ENCODE measurements at places on chromosomes 16 and 17. TPM values are rescaled to one million over a fixed set of nuclear protein-coding genes. Genes with fewer than 3 reads are reported as not detected.

GRCh38 chr17:57776366-57776765, 31.3 kb upstream of the CCDC182 start:
- DNase-seq, result no peak

- H3K4me1 ChIP-seq, result peaks cover 7% of the 10 kb centered on the region
- H3K27me3 ChIP-seq, result no peaks in the 10 kb centered on the region
- DNase-seq, result no peak
- H3K4me3 ChIP-seq, result no peak overlapping the region
Measured at GRCh38 chr17:42657824-42658588, 1.1 kb upstream of the TUBG2 start.

The TNFRSF13B gene
- total RNA-seq, result not detected

DNA sequence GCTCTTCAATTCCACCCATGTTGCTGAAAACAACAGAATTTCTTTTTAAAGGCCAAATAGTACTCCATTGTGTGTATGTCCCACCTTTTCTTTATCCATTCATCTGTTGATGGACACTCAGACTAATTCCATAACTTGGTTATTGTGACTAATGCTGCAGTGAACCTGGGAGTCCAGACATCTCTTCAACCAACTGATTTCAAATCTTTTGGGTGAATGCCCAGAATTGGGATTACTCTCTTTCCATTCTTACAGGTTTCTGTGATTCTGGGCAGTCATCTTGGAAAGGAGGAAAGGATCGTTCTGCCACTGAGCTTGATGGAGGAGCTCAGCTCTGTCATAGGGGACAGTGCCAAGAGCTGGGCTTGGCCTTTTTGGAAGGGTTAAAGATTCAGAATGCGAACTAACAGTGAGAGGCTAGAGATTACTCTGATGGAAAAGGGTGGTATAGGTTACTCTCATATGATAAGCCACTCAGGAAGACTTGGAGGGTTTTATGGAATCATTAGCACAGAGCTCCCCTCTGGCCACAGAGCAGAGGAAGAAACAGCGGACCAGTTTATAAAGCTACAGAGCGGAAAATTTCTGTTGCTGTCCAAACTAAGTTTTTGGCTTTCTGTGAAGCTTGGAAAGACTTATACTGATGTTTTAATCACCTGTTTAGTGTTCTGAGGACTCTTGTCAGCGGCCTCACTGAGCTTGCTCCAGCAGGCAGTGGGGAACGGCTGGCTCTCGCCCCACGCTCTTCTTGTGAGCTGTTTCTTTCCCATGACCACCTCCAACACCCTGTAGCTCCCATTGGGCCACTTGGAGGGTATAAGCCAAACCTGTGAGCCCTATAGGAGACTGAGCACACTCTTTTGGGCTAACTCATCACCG, 48.3 kb downstream of the HIC1 start:
- no peak overlapping the region for H3K4me3 ChIP-seq
- no peaks in the 10 kb centered on the region for H3K36me3 ChIP-seq
- H3K27ac ChIP-seq, result no peak overlapping the region
- DNase-seq, result no peak

GRCh38 chr17:63515426-63515825, 7.7 kb upstream of the KCNH6 start:
- H3K36me3 ChIP-seq, result no peaks in the 10 kb centered on the region
- H3K27ac ChIP-seq, result no peak overlapping the region

- no peak overlapping the region for H3K27ac ChIP-seq
- H3K4me1 ChIP-seq, result peaks cover 2% of the 10 kb centered on the region
- H3K4me3 ChIP-seq, result no peak overlapping the region
- no peaks in the 10 kb centered on the region for H3K27me3 ChIP-seq
- DNase-seq, result no peak
Measured at GRCh38 chr16:72198771-72199201, 26.8 kb upstream of the PMFBP1 start.

DNA sequence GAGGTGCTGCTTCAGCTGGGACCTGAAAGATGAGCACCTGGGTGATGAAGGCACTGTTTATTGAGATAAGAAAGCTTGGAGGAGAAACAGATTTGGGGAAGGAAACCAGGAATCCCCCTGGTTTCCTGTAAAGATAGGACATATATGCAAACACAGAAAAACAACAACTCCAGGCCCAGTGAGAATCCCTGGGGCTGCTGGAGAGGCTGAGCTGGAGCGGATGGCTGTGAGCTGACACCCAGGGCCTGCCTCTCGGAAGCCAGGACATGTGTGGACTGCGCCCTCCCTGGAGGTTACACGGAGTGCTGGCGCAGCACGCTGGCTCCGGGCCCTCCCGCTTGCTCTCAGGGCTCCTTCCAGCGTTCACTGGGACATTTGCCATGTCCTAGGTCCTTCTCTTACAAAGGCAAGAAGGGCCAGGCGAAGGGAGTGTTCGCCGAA, 57.5 kb downstream of the CYB5B start:
- no peaks in the 10 kb centered on the region for H3K36me3 ChIP-seq
- H3K27me3 ChIP-seq, result no peaks in the 10 kb centered on the region
- H3K4me3 ChIP-seq, result no peak overlapping the region
- H3K27ac ChIP-seq, result no peak overlapping the region
- DNase-seq, result no peak

The KRT9 gene
- not detected for total RNA-seq

DNA sequence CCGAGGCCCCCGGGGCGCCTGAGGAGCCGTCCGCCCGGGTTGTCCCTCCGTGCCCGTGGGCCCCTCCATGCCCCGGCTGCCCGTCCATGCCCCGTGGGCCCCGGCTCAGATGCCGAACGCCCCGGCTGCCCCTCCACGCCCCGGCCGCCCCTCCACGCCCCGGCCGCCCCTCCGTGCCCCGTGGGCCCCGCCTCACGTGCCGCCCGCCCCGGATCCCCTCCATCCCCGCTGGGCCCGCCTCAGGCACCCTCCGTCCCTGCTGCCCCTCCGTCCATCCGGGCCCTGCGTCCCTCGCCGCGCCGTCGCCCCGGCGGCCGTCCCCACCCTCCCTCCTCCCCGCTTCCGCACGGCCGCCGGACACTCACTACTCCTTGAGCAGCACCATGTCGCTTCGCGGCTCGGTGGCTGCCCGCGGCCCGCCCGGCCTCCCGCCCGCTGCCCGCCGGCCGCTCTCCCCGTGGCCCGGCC, 382 bp downstream of the PITPNA start:
- H3K4me3 ChIP-seq, result peak overlapping the region; percentile 71
- H3K27ac ChIP-seq, result peak overlapping the region; percentile 58
- peaks cover 2% of the 10 kb centered on the region for H3K36me3 ChIP-seq
- no peak for DNase-seq
- peaks cover 2% of the 10 kb centered on the region for H3K4me1 ChIP-seq

- DNase-seq, result no peak
- no peak overlapping the region for H3K27ac ChIP-seq
- H3K27me3 ChIP-seq, result no peaks in the 10 kb centered on the region
- H3K4me3 ChIP-seq, result no peak overlapping the region
- no peaks in the 10 kb centered on the region for H3K36me3 ChIP-seq
- no peaks in the 10 kb centered on the region for H3K4me1 ChIP-seq
Measured at GRCh38 chr16:12600536-12601256, 203.0 kb downstream of the CPPED1 start.

The TNK1 gene
- 7.6 TPM for total RNA-seq

- no peaks in the 10 kb centered on the region for H3K36me3 ChIP-seq
- no peak overlapping the region for H3K4me3 ChIP-seq
- no peaks in the 10 kb centered on the region for H3K27me3 ChIP-seq
Measured at GRCh38 chr16:49352892-49353291, 20.7 kb upstream of the C16orf78 start.

GRCh38 chr16:2467528-2468232, 3.4 kb upstream of the NTN3 start:
- H3K27ac ChIP-seq, result no peak overlapping the region
- H3K27me3 ChIP-seq, result peaks cover 44% of the 10 kb centered on the region
- H3K36me3 ChIP-seq, result 0 out of 2 replicates have a peak, but pooled peaks cover 2% of the 10 kb centered on the region
- H3K4me3 ChIP-seq, result peak overlapping the region; percentile 36
- peaks cover 18% of the 10 kb centered on the region for H3K4me1 ChIP-seq

GRCh38 chr17:80710714-80711302, 166.2 kb downstream of the RPTOR start:
- H3K4me1 ChIP-seq, result peaks cover 4% of the 10 kb centered on the region
- H3K36me3 ChIP-seq, result no peaks in the 10 kb centered on the region
- H3K4me3 ChIP-seq, result no peak overlapping the region
- no peak overlapping the region for H3K27ac ChIP-seq
- no peaks in the 10 kb centered on the region for H3K27me3 ChIP-seq
- DNase-seq, result no peak

The NPIPA2 gene
- total RNA-seq, result 17.8 TPM

DNA sequence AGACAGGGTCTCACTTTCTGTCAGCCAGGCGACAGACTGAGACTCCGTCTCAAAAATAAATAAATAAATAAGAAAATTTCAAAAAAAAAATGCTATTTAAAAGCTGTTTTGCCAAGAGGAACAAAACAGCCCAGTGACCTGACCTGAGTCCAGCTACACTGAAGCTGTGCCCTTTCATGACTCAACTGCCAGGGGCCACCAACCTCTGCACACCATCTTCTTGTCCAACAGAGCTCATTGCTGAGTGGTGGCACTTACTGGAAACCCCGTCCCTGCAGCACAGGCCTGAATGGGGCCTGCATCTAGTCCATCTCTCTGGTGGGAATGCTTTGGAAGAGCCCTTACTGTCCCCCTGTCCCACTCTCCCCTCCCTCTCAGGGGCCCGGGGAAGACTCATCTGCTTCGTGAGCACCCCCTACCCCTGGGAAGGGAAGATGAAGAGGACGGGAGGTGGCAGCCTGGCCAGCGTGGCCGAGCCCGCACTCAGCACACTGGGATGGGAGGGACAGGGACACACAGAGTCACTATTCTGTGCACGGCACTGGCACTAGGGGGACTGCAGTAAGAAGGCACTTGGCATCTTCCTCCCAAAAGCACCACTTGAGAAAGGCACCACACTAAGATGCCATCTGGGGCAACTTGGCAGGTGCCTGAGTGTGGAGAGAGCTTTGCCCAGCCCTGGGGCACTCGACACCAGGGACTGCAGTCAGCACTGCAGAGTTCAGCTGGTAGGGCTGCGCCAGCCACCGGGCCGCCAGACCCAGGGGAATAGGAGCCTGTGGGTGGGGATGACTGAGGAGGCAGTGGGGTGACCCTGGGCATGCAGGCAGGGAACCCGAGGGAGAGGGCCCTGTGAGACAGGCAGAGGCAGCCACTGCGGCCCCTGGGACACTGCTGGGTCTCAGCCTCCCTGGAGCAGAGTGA, 13.5 kb downstream of the FBXO31 start:
- peaks cover 8% of the 10 kb centered on the region for H3K4me1 ChIP-seq
- DNase-seq, result no peak
- H3K27me3 ChIP-seq, result no peaks in the 10 kb centered on the region
- no peak overlapping the region for H3K4me3 ChIP-seq
- H3K36me3 ChIP-seq, result no peaks in the 10 kb centered on the region
- no peak overlapping the region for H3K27ac ChIP-seq

GRCh38 chr16:55151561-55152305, 172.3 kb upstream of the IRX6 start:
- no peaks in the 10 kb centered on the region for H3K4me1 ChIP-seq
- no peaks in the 10 kb centered on the region for H3K36me3 ChIP-seq
- no peak overlapping the region for H3K27ac ChIP-seq
- DNase-seq, result no peak

DNA sequence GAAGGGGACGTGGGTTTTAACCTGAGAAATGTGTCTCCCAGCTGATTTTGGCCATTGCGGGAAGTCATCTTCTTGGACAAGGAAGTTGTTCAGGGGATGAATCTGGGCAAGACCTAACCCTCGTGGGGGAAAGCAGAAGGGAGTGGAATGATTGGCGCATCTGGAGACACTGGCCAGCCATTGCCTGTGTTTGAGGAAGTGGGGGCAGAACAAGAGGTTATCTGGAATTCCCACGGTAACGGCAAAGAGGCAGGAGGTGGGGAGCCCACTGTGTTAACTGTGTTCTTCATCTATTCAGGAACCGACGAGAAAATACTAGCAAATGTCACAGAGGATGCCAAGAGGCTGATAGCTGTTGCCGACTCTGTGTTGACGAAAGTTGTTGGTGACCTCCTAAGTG, 66.9 kb downstream of the RNF213 start:
- no peak overlapping the region for H3K4me3 ChIP-seq
- DNase-seq, result no peak
- H3K27me3 ChIP-seq, result no peaks in the 10 kb centered on the region

GRCh38 chr17:76966486-76967181, 98.4 kb downstream of the MGAT5B start:
- H3K27me3 ChIP-seq, result no peaks in the 10 kb centered on the region
- no peak overlapping the region for H3K27ac ChIP-seq
- H3K4me1 ChIP-seq, result peaks cover 7% of the 10 kb centered on the region
- no peak overlapping the region for H3K4me3 ChIP-seq
- H3K36me3 ChIP-seq, result no peaks in the 10 kb centered on the region

The CDIP1 gene
- total RNA-seq, result 73.7 TPM

DNA sequence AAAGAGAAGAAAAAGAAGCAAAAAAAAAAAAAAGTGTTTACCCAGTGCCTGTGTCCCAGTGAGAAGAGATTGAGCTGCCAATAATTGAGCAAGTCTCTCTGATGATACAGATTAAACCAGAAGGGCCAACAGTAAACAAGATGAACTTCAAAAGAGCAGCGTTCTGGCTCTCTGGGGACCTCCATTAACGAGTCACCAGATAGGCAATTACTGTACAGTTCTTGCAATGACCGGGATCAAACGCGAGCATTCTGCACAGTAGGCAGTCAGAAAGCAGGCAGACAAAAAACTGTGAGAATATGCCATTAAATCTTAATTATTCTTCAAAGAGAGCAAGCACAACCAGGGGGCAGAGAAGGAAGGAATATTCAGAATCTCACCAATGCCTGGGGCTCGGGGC, 626.1 kb downstream of the TMEM114 start:
- no peaks in the 10 kb centered on the region for H3K4me1 ChIP-seq
- H3K4me3 ChIP-seq, result no peak overlapping the region
- no peaks in the 10 kb centered on the region for H3K36me3 ChIP-seq
- no peak for DNase-seq
- no peak overlapping the region for H3K27ac ChIP-seq
- H3K27me3 ChIP-seq, result no peaks in the 10 kb centered on the region

- no peaks in the 10 kb centered on the region for H3K27me3 ChIP-seq
- H3K36me3 ChIP-seq, result no peaks in the 10 kb centered on the region
- no peak for DNase-seq
- no peak overlapping the region for H3K4me3 ChIP-seq
- no peaks in the 10 kb centered on the region for H3K4me1 ChIP-seq
Measured at GRCh38 chr17:62086737-62087136, 21.7 kb upstream of the MED13 start.

DNA sequence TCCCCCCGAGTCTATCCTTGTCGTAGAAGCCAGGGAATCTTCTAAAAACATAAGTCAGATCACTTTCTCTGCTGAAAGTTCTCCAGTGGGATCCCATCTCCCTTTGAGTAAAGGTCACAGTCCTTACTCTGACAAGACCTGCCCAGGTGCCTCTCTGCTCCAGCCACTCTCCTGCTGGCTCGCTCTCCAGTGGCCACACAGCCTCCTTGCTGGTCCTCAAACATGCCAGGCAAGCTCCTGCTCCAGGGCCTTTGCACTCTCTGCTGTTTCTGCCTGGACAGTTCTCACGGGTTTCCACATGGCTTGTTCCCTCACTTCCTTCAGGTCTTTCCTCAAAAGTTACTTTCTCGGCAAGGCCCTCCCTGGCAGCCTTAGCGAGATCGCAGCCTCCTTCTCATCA, 3.4 kb downstream of the B9D1 start:
- no peaks in the 10 kb centered on the region for H3K36me3 ChIP-seq
- DNase-seq, result no peak
- no peaks in the 10 kb centered on the region for H3K27me3 ChIP-seq
- no peak overlapping the region for H3K27ac ChIP-seq
- no peak overlapping the region for H3K4me3 ChIP-seq

GRCh38 chr17:72270273-72270924, 149.6 kb downstream of the SOX9 start:
- H3K36me3 ChIP-seq, result no peaks in the 10 kb centered on the region
- DNase-seq, result no peak
- H3K27ac ChIP-seq, result no peak overlapping the region
- peaks cover 14% of the 10 kb centered on the region for H3K4me1 ChIP-seq
- H3K27me3 ChIP-seq, result no peaks in the 10 kb centered on the region
